ENCODE measurements at places on chromosomes 4 and X.

DNA sequence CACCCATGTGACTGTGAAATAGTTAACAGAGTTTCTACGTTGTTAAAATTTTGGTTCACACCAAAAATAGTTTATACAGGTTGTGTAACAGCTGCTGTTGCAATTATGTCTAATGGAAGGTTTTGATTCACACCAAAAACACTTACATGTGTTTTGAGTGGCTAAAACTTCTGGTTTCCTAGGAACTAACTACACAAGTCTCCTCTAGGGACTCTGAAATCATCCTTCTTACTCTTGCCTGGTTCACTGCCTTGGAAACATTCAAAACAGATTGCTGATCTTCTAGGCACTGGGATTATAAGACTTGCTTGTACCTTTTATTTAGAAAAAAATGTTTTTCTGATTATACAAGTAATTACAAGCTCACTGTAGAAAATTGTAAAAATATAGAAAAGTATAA is 14.9 kb upstream of the MORC4 start:
- H3K36me3 ChIP-seq = no peaks in the 10 kb centered on the region
- H3K4me3 ChIP-seq = no peak overlapping the region
- H3K27ac ChIP-seq = no peak overlapping the region
- H3K27me3 ChIP-seq = no peaks in the 10 kb centered on the region
- DNase-seq = no peak

DNA sequence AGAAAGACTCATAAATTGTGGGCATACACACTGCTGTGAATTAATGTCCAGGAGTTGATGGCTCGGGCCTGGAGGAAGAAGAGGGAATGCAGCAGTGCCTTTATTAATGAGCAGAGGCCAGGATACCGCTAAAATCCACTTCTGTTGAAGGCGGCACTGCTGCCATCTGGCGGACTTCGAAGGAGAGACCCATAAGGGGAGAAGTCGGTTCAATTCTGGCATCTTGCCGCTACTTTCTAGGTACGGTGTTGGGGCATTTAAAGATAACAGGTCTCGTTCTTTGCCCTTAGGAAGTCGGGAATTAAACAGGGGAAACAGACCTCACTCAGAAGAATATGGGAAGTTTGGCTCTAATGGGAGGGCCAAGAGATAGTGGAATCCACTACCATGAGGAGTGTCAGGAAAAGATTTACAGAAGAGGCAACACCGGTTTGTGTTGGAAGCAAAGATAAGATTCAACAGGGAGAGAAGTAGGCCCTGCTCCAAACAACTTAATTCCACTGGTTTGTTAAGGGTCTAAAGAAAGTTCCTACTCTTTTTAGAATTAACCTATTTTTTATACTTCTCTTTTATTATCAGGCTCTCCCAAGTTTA is 133.6 kb upstream of the GIMD1 start:
- DNase-seq = peak; percentile 10
- no peaks in the 10 kb centered on the region for H3K27me3 ChIP-seq
- H3K4me3 ChIP-seq = no peak overlapping the region
- H3K36me3 ChIP-seq = no peaks in the 10 kb centered on the region
- H3K4me1 ChIP-seq = no peaks in the 10 kb centered on the region

DNA sequence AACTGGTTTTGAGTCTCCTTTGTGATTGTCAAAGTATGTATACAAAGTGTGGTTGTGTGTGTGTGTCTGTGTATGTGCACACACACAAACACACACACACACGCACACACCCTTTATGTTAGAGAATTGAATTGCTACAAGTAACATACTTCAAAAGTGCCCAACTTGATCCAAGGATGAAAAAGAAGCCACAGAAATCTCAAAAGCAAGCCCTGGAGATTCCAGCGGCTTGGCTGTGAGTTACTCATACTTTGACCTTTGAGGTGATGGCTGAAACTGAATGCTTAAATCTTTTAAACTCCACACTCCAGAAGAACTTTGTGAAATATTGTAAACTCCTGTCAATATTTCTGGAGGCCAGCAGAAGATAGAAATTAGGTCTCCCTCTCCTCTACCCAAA is 168.4 kb upstream of the NRK start:
- no peaks in the 10 kb centered on the region for H3K27me3 ChIP-seq
- H3K27ac ChIP-seq = no peak overlapping the region
- no peaks in the 10 kb centered on the region for H3K4me1 ChIP-seq
- H3K36me3 ChIP-seq = no peaks in the 10 kb centered on the region
- H3K4me3 ChIP-seq = no peak overlapping the region

DNA sequence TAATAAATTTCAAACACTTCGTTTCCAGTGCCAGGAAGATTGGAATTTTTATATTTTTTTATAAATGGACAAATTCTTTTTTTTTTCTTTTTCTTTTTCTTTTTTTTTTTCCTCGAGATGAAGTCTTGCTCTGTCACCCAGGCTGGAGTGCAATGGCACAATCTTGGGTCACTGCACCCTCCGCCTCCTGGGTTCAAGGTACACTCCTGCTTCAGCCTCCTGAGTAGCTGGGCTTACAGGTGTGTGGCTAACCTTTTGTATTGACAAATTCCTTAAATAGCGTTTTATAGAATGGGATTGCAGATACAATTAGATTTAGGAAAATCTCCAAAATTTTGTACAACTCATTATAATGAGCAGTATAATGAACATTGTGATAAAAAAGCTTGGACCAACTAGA is 328.9 kb downstream of the ARHGAP24 start:
- H3K36me3 ChIP-seq = no peaks in the 10 kb centered on the region
- H3K27me3 ChIP-seq = no peaks in the 10 kb centered on the region
- H3K27ac ChIP-seq = no peak overlapping the region
- no peak for DNase-seq
- H3K4me3 ChIP-seq = no peak overlapping the region

GRCh38 chr4:169861593-169861992 is 103.8 kb upstream of the HPF1 start:
- no peak overlapping the region for H3K27ac ChIP-seq
- H3K4me3 ChIP-seq = no peak overlapping the region
- H3K27me3 ChIP-seq = no peaks in the 10 kb centered on the region

All from Panc1 (cell line).